Stimulated activated CD4-positive, alpha-beta T cell treated with anti-CD3 and anti-CD28 coated beads, Interleukin-12 subunit alpha, Interleukin-12 subunit beta, amount 100 ng/mL, for 48 hours (primary cell): ENCODE measurements at places on chromosomes 5 and 9.

- DNase-seq: no peak
Observed at GRCh38 chr9:93464876-93465275, 11.5 kb upstream of the FAM120AOS start.

DNA sequence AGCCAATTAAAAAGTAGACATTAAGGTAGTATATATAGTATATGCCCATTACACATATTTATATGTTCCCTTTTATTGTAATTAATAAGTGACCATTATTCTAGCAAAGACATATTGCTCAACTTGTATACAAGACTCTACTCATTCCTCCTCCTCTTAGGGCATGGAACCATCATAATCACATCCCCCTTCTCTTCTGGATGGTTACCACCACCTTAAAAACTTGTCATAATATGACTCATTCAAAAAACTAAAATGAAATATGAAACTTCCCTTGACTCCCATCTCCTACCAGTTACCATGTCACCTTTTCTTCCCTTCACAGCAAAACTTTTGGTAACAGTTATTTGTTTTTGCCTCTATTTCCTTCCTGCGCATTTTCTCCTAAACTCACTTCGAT is 438.7 kb downstream of the KDM4C start:
- DNase-seq: no peak

DNA sequence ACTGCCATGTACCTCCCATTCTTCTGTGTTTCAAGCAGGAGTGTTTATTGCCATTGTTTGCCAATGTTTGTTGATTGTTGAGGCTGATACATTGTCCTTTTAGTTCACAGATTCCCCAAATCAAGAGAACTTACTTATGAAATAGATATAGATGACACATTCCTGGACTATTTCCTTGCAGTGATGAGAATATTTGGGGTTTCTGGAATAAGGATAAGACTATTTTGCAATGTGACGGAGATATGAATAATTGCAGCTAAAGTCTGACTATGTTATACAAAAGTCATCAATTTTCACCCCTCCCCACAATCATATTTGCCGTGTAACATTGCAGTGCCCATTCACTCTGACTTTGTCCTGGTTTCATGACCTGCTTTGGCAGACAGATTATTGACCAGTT is 460.8 kb downstream of the CDH10 start:
- no peak for DNase-seq

DNA sequence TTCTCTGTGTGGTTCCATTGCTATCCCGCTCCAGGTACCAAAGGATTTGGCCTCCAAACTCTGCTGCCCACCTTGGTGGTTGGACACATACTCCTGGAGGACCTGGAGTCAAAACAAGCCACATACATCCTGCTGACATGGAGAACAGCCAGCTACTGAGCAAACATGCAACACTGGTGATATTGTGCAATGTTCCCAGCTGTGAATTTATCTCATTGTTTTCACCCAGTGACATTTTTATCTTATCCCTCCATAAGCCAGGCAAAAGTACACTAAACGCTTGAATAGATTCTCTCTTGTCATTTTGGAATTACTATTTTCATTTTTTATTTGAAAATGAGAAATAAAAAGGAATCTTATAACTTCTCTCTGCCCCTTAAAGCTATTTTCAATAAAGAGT is 11.1 kb upstream of the CTSL start:
- no peak for DNase-seq

DNA sequence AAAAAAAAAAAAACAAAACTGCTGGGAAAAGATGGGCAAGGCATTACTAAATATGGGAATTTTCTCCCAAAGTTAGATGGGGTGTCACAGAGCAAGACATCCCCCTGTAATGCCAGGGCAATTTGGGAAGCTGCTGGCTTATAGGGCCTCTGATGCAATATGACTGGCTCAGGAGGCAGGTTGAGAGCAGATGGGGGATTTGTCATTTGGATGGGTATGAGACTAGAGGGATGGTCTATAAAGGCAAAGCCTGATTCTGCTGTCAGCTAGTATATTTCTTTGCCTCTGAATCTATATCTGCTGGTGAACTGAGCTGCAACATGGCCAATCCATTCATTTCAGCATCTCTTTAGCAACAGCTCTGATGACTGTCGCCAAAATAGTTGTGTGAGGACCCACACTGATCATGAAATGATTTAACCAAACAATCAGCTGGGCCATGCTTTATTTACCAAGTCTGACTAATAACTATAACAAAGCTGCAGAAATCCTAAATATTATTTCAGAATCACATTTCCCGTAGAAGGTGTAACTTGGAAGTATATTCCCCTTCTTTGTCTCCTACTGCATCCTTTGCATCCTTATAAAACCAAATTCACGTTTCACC is 455.1 kb upstream of the ZNF608 start:
- no peak for DNase-seq

GRCh38 chr9:84567805-84568204 is 101.7 kb upstream of the NTRK2 start:
- DNase-seq: no peak

GRCh38 chr5:177316005-177316404 is 4.3 kb upstream of the MXD3 start:
- DNase-seq: no peak

DNA sequence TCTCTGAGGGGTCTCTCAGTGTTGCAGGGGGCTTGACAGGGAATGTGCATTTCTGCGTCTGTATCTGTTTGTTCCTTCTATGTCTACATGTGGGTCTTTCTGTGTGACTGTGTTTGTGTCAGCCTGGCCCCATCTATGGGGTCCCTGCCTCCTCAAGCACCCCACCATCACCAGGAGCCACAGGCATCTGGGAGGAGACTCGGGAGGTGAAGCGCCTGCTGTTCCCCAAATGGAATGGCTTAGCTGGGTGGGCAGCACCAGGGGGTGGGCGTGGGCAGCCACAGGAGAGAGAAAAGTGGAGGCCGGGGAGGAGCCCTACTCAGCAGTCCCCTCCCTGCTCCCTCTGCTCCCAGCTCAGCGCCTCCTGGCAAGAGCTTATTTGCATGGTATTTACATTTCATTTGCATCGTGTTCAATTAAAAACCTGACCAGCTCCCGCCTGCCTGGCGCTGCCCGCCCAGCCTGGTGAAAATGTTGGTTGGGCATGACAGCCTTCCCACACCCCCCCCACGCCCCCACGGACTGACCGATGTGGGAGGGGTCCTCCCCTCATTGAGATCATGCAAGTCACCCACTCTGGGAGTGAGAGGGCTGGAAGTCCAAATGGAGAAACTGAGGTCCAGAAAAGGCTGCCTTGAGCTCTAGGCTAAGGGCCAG is 50.5 kb downstream of the CXXC5 start:
- DNase-seq: no peak

DNA sequence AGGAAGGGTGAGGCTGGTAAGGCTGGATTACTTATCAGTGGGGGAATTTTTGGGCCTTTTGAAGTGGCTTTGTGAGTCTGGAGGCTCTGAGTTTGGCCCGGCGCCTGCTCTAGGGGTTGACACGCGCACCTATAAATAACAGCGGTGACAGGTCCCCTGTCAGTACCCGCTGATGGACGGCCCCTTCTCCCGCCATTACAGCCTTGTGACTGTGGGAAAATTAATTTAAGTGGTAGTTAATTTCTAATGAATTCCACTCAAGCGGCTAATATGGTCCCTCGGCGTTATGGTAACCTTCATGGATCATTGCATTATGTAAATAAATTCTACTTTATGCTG is 16.5 kb downstream of the MRPL36 start:
- no peak for DNase-seq
